Central memory CD8-positive, alpha-beta T cell (primary cell): ENCODE measurements at places on chromosomes 6 and 20.

DNA sequence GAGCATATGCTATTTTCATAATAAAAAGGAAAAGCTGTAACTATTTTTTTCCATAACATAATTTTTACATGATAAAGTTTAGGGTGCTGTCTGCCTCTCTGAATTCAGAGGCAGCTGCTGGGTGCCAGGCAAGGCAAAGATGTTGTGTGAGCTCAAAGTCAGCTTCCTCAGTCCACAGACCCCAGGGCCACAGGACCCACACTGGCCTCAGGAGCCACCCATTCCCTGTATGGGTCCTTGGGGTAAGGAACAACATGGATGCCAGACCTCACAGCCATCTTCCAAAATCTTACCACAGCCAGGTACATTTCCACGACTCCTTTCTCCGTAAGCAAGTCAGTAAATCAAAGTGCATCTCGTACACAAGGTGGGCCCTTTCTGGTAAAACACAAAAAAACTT, 16.4 kb upstream of the MAFB start:
- H3K36me3 ChIP-seq: no peaks in the 10 kb centered on the region
- H3K27ac ChIP-seq: no peak overlapping the region
- H3K4me1 ChIP-seq: no peaks in the 10 kb centered on the region
- no peak for DNase-seq

- no peak for DNase-seq
- H3K36me3 ChIP-seq: peaks cover 12% of the 10 kb centered on the region
- H3K27me3 ChIP-seq: no peaks in the 10 kb centered on the region
- H3K4me1 ChIP-seq: no peaks in the 10 kb centered on the region
- no peak overlapping the region for H3K27ac ChIP-seq
- H3K4me3 ChIP-seq: no peak overlapping the region
Observed at GRCh38 chr20:13554076-13554475, 84.7 kb downstream of the TASP1 start.

GRCh38 chr6:135145063-135145800, 35.9 kb upstream of the MYB start:
- peak overlapping the region; percentile 48 for H3K4me3 ChIP-seq
- no peak for DNase-seq
- peaks cover 12% of the 10 kb centered on the region for H3K4me1 ChIP-seq
- H3K27me3 ChIP-seq: no peaks in the 10 kb centered on the region
- peak overlapping the region; percentile 93 for H3K27ac ChIP-seq

DNA sequence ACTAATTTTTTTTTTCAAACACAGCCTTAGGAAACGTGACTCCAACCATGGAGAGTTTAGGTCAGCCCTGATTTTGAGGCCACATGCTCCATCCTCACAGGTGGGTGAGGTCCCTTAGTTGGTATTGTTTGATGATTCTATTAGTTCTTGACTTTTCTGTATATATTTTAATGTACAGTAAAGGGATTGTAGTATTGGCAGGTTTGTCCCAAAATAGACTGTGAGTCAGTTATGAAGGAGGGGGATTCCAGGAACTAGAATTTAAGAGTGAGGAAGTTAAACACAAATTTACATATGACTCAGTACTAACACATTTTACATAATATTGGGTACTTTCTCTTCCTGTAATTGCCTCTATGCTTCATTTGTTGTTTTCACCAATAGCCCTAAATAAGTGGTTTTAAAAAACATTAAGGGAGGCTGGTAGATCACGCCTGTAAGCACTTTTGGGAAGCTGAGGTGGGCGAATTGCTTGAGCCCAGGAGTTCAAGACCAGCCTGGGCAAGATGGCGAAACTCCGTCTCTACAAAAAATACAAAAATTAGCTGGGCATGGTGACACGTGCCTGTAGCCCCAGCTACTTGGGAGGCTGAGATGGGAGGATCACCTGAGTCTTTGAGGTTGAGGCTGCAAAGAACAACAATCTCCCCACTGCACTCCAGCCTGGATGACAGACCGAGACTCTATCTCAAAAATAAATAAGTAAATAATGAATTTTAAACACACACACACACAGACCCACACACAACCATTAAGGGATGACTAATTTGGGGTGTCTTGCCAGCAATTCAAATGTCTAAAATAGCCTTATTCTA, 81.8 kb downstream of the SGK1 start:
- no peak for DNase-seq
- H3K27me3 ChIP-seq: no peaks in the 10 kb centered on the region
- H3K4me1 ChIP-seq: peaks cover 29% of the 10 kb centered on the region
- no peak overlapping the region for H3K4me3 ChIP-seq

DNA sequence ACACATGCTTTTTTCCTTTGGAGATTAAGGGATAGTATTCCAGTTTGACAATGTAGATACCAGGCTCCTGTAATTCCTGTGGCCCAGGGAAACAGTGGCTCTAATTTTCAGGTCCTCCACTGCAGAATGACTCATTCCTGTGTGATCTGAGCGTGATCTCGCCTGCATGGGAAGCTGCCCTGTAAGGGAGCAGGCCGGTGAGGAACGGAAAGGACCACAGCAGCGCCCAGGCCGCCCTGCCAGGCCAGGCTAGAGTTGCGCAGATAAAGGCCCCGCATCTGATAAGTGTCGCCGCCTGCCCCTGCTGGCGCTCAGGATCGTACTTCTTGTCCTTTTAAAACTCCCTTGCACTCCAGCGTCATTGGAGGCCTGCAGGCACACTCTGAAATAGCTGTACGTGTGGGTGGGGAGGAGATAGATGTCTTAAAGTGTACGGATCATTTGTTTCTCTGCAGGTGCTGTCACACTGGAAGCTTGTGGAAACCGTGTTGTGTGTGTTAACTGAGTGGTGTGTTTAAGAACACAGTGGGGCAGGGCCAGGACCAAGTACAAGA, 60.7 kb downstream of the SYNJ2 start:
- no peak overlapping the region for H3K4me3 ChIP-seq
- H3K27ac ChIP-seq: no peak overlapping the region
- H3K4me1 ChIP-seq: peaks cover 20% of the 10 kb centered on the region
- H3K27me3 ChIP-seq: no peaks in the 10 kb centered on the region
- H3K36me3 ChIP-seq: no peaks in the 10 kb centered on the region

GRCh38 chr6:155936127-155936526, 480.5 kb upstream of the NOX3 start:
- no peaks in the 10 kb centered on the region for H3K4me1 ChIP-seq
- no peaks in the 10 kb centered on the region for H3K27me3 ChIP-seq
- no peak overlapping the region for H3K4me3 ChIP-seq
- no peak for DNase-seq
